NCI-H2081 (cell line): ENCODE measurements at places on chromosomes 13 and 19.

GRCh38 chr19:33293255-33294057 lies 8.9 kb downstream of the CEBPA start:
- peak; percentile 39 for DNase-seq

GRCh38 chr13:112165712-112166111 lies 98.8 kb downstream of the SOX1 start:
- DNase-seq: no peak

GRCh38 chr13:19960653-19960976 lies 2.1 kb downstream of the ZMYM2 start:
- DNase-seq: no peak

- no peak for DNase-seq
Observed at GRCh38 chr19:33806434-33806881, 9.8 kb downstream of the KCTD15 start.

GRCh38 chr19:10862561-10863106 lies 8.7 kb upstream of the CARM1 start:
- no peak for DNase-seq

- DNase-seq: no peak
Observed at GRCh38 chr19:7792281-7792680, 29.2 kb downstream of the CLEC4M start.

DNA sequence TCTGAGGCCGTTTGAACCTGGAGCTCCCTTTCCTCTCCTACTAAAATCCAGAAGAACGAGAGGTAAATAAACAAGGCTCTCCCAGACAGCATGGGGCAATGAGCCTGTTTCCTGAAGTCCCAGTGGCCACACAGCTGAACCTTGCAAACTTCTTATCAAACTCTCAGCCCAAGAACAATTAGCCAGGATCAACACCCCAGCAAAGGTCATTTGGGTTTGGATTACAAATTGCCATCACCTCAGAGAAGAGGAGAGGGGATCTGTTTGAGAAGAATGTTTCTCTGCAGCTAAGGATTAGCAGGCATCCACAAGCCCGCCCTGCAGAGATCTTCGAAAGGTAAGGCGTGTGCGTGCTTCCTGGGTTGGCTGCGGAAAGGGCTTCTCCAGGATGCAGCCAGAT lies 201.9 kb upstream of the SOX1 start:
- DNase-seq: no peak

DNA sequence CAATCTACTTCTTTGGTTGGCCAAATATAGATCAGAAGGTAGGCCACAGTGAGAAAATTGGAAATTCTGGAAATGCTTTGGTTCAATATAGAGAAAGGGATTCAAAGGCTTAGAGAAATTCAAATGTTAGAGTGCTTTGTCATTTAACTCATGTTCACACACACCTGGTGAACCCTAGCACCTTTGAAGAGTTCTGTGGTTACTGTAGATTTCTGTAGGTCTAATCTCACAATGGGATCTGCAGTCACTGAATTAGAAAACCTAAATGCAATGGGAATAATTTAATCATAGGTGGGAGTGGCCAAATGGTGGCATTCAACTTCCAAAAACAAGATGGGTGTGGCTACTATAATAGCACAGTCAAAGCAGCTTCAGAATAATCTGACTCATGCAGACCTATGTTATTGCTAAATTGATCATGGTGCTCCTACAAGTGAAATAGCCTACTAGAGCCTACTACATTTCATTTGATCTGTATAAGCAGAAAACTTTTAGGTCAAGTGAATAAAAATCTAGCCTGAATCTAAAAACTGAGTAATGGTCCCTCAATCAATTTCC lies 1152.9 kb downstream of the PCDH9 start:
- DNase-seq: no peak

GRCh38 chr19:407511-408440 lies 1.2 kb downstream of the C2CD4C start:
- no peak for DNase-seq

- DNase-seq: no peak
Observed at GRCh38 chr19:13334801-13335481, 171.3 kb downstream of the CACNA1A start.

- DNase-seq: no peak
Observed at GRCh38 chr19:6590258-6590826, 608 bp downstream of the CD70 start.

DNA sequence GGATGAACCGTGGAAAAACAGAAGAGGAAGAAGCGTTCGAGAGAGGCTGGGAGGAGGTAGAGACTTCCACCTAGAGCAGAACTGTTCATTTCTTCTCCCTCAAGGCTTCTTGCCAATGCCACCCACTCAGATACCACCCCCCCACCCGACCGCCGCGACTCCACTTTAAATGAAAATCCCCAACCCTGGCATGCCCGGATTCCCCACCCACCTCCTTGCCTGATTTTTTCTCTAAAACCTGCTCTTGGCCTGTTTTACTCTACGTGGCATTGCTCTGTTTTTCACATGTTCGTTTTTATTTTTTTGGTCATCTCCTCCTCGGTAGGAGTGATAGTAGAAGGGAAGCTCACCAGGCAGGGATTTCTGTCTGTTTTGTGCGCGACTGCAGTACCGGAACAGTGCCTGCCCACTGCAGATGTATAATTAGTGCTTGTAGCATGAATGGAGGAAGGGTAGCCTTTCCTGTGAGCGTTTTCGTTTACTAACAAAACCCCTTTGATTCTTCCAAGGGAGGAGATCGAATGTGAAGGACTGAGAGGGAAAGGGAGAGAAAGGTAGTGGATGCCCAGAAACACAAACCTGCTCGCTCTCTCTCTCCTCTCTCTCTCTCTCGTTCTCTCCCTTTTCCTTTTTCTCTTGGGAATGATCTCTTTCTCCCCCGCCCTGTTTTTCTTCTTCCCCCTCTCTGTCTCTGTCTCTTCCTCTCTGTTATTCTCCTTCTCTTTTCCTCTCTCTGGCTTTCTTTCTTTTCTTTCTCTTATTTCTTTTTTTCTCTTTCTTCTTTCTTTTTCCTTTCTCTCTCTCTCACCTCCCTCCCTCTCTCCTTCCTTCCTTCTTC lies 2.2 kb downstream of the CD70 start:
- no peak for DNase-seq

DNA sequence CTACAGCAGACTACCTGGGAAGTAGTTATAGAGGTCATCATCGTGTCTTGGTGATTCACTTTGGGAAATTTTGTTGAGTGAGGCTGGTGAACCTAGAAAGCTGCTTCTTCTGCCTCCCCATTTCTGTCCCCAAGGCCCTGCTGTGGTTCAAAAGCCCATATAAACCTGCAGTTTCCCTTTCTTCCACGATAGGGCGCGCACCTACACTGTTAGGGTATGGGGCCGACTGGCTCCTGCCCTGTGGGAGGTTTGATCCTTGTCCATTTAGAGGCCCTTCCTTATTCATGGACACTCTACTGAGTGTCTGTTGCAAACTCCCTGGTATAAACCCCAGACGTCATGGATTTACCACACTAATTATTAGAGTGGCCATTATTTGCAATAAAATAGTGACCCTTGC lies 191.8 kb downstream of the GGACT start:
- no peak for DNase-seq

GRCh38 chr13:112187527-112188297 lies 120.8 kb downstream of the SOX1 start:
- no peak for DNase-seq

- DNase-seq: no peak
Observed at GRCh38 chr19:38004186-38004520, 97.1 kb downstream of the SIPA1L3 start.

- peak; percentile 33 for DNase-seq
Observed at GRCh38 chr13:35818633-35819067, 312.5 kb downstream of the DCLK1 start.

DNA sequence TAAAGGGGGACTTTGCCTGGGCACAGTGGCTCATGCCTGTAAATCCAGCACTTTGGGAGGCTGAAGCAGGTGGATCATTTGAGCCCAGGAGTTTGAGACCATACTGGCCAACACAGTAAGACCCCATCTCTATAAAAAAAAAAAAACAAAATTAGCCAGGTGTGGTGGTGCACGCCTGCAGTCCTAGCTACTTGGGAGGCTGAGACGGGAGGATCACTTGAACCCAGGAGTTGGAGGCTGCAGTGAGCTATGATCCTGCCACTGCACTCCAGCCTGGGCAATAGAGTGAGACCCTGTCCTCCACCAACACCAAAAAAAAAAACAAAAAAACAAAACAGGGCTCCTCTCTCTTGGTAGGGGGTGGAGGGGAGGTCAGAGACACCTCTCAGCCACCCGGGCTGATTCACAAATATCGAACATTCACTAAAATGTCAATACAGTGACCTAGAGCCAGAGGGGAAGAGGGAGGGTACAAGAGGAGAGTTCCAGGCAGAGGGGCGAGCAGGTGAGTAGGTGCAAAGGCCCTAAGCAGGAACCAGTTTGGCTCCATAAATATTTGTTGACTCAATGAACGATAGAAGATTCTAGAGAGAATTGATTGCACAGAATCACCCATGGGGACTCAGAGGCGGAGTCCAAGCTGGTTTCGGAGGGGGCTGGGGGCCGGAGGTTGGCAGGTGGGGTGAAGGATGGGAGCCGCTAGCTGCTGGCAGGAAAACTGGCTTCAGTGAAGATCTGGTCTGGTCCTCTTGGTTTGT lies 1.0 kb upstream of the CREB3L3 start:
- no peak for DNase-seq

GRCh38 chr19:40413291-40413845 lies at the start of gene PRX:
Gene PRX, minus strand, starts transcription at chr19:40413378. Its CDS starts 5,446 bp downstream, at chr19:40407932.
- DNase-seq: no peak

DNA sequence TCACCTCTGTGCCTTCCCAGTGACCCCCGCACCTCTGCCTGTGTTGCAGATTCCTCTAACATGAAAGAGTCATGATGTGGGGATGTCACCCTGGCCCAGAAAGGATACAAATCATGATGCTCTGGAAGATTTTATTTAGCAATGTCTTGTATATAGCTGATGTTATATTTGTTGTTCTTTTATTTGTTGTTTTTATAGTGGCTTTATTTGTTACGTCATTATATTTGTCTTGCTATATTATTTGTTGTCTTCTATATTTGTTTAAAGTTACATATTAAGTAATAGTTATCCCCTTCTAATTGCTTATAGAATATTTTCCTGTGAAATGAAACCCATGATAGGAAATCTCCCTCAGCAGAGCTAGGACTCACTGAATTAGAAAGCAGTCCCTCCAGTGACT lies 1149.2 kb downstream of the UQCRFS1 start:
- DNase-seq: no peak

GRCh38 chr13:51770681-51771417 lies 33.1 kb downstream of the DHRS12 start:
- no peak for DNase-seq

DNA sequence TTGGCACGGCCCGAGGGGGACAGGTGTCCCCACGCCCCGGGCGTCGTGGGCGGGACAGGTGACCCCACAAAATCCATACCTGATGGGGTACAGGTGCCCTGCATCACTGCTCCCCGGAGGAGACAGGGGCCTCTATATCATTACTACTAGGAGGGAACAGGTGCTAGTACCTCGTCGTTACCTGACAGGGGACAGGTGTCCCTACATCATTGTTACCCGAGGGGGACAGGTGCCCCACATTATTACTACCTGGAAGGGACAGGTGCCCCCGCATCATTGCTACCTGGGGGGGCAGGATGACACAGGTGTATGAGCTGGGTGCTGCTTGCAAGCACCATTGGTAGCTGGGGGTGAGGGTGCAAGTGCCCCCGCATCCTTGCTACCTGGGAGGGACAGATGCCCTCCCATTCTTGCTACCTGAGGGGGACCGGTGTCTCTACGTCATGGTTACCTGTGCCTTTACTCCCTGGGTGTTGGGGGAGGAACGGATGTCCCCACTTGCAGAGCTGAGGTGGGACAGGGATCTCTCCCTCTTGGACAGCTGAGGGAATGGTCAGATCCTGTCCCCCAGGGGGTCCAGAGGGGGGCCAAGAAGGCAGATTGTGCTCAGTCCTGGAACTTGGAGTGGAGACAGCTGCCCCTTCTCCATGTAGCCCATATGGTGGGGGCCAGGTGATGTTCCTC lies 620 bp downstream of the CRTC1 start:
- DNase-seq: no peak

DNA sequence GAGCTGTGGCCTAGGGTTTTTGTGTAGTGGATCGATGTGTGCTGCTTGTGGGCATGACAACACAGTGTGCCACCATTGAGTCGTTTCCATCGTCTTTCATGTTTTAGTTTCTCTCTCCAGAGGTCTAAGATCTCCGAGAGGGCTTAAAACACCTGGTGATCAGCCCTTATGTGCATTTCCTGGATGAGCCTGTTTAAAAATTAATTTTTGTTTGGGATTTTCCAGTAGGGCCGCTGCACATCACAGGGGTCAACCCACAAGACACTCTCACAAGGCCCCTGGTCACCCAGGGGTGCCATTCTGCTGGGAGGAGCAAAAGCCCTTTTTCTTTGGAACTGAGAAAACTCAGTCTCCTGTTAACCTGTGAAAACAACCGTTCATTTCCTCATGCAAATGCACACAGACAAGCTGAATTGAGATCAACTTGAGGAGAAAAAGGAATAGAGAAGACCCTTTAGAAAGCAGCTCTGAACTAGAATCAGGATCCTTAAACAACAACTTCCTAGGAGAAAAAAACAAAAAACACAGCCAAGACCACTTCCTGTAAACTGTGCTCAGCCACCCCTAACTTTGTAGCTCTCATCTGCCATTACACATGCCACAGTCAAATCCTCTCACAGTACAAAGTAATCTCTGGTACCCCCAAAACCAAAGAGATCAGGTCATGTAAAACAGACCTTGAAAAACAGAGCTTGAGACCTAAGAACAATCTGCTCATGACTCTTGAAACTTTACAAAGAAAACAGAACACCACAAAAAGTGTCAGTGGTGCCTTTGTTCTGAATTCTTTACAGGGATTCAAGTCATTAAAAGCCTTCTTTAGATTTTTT lies 8.3 kb upstream of the MTRF1 start:
- DNase-seq: no peak

- no peak for DNase-seq
Observed at GRCh38 chr19:23203841-23204344, 46.3 kb downstream of the ZNF724 start.

- DNase-seq: no peak
Observed at GRCh38 chr19:19460761-19461265, 54.5 kb downstream of the TSSK6 start.

DNA sequence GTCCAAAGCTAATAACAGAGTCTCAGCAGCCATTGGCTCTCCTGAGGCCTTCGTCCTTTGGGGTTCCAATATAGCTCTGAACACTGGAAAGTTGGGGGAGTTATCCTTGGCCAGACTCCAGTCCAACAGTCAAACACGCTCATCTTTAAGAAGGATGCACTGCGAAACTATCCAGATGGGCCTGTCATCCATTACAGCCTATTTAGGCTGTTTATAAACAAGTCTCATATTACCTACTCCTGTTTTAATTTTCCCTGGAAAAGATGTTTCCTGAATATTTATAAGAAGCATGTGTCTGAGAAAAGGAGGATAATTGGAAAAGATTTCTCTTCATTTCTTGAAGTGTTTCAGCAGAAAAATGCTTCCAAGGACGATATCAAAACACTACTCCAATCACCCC lies 170.7 kb downstream of the DCT start:
- DNase-seq: no peak

- no peak for DNase-seq
Observed at GRCh38 chr13:39259371-39260140, 221.3 kb downstream of the NHLRC3 start.

DNA sequence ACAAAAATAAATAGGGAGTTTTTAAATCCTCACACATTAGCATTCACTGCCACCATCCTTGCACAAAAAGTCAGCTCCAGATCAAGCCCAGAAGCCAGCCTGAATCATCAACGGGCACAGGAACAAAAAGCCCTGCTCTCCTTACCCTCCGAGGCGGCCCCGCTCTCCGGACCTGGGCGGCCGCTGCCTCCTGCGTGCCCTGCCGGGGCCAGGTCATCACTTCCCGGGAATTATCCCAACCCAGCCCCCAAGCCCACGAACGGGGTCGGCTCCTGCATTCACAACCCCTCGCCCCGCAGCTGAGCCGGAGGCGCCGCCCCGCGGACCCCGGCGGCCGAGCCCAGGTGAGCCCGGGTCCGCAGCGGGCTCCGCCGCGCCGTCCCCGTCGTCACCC lies 754 bp downstream of the DNAJB1 start:
- DNase-seq: no peak
